Urinary bladder (tissue), 4 donors: ENCODE measurements at places on chromosomes 1 and 21. TPM values are rescaled to one million over a fixed set of nuclear protein-coding genes. Genes with fewer than 3 reads are reported as not detected.

GRCh38 chr1:33727310-33727709 is 136.6 kb upstream of the HMGB4 start:
- DNase-seq, result no peak

DNA sequence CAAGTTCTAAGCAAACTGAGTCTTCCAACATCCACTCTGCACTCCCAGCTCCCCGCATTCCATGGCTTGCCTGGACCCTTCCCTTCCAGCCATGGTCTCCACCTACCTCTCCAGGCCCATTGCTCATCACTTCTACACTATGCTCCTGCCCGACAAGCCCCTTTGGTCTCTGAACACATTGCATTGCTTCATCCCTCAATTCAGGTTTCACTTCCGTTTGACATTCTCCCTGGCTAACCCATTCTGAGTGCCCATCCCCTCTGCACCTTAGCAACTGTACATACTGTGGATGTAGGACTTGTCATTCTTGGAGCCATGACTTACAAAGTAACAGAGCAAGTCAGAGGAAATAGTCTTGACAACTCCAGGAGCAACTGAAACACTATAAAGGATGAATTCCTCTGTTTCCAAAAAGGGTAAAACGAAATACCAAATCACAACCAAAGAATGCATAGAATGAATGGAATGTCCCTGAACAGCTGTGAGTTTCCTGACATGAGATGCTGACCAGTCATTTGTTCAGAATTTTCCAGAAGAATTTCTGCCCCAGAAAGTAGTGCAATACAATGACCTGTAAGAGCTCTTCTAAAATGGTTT is 66.7 kb downstream of the KCNJ6 start:
- DNase-seq, result no peak

The MARK1 gene
- 21.4 TPM for total RNA-seq

DNA sequence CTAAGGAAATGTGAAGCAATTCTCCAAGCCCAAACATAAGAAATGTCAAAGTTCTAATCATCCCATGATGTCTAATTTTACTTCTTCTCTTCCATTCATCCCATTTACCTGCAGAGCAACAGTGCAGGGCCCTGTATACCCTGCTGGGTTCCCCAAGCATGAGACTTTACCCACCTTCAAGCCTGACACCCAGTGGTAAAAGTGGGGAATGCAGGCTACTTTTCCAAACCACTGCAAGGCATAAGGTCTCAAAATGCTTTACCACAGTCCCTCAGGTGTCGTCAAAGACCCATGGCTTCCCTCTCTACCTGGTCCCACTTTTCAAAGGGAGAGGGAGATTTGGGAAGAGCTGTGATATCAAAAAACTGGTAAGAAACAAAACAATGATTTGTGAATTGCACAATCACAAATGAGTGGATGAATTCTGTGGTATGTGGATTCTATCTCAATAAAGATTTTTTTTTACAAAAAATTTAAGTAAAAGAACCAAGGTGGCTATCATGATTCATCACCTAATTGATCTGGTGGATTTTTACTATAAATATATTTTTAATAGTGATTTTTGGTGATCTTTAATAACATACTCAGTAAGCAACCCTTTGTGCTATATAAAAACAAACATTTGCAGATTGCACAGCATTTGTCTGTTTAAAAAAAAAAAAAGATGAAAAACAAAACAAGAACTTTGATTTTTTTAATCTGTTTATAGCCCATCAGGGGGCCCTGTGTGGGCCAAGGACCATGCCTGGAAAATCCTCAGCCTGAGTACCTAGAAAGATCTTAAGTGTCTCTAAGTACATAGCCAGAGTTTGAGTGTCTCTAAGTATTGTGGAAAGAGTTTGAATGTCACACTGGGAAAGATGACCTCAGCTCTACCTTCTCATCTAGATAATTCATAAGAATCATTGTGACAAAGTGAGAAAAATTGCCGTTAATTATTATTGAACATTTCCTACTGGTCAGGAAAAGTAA is 73.1 kb upstream of the GJB5 start:
- no peak for DNase-seq

GRCh38 chr1:78839704-78840277 is 166.7 kb downstream of the ADGRL4 start:
- DNase-seq, result peak; percentile 29

The LEPR gene
- 32.1 TPM for total RNA-seq

DNA sequence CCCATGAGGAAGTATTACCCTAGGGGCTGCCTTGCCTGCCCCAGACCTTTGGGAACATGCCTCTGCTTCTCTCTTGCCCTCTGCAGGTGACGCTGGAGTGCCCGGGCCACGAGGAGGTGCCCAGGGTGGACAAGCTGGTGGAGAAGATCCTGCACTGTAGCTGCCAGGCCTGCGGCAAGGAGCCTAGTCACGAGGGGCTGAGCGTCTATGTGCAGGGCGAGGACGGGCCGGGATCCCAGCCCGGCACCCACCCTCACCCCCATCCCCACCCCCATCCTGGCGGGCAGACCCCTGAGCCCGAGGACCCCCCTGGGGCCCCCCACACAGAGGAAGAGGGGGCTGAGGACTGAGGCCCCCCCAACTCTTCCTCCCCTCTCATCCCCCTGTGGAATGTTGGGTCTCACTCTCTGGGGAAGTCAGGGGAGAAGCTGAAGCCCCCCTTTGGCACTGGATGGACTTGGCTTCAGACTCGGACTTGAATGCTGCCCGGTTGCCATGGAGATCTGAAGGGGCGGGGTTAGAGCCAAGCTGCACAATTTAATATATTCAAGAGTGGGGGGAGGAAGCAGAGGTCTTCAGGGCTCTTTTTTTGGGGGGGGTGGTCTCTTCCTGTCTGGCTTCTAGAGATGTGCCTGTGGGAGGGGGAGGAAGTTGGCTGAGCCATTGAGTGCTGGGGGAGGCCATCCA is 7.8 kb upstream of the HTR6 start:
- DNase-seq, result no peak

- no peak for DNase-seq
Observed at GRCh38 chr1:203402629-203403337, 51.9 kb upstream of the FMOD start.

- no peak for DNase-seq
Observed at GRCh38 chr1:34696230-34696629, 58.6 kb upstream of the GJB5 start.

The AIM2 gene
- total RNA-seq, result 3.0 TPM

The CD48 gene
- 7.0 TPM for total RNA-seq

DNA sequence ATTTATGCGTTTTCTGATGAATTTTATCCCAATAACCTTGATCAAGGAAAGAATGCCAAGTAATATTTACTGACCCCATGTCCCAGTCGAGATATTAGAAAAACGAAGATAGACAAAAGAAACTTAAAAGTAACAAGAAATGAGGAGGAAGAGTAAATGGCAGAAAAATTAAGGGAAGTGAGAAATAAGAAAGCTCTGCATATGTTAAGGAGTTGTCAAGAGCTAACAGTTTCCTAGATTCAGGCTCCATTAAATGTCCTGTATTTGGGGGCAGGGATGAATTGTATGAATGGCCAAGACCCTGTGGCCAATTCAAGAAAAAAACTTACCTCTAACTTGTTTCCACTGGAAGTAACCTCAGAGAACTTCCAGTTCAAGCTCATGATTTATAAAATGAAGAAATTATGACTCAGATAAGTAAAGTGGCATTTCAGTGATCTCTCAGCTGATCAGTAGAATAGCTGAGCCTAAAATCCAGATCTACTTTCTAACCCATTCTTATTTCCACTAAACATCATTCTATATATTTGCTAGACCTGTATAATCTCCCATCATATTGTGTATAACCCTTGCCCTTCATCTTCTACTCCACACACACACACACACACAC is 73.2 kb downstream of the ZC3H11B start:
- DNase-seq, result no peak
